ENCODE measurements at places on chromosomes 6 and 20. TPM values are rescaled to one million over a fixed set of nuclear protein-coding genes. Genes with fewer than 3 reads are reported as not detected.

VNN1 gene
- not detected for total RNA-seq

MYO6 gene
- 10.7 TPM for total RNA-seq

DOK5 gene
- total RNA-seq, result 2.1 TPM

TSBP1 gene
- total RNA-seq, result not detected

GPX5 gene
- not detected for total RNA-seq

TFAP2D gene
- not detected for total RNA-seq

SLC32A1 gene
- not detected for total RNA-seq

MC3R gene
- not detected for total RNA-seq

NHSL1 gene
- 15.1 TPM for total RNA-seq

DEFB132 gene
- not detected for total RNA-seq

ZNF184 gene
- total RNA-seq, result 6.6 TPM

TMEM244 gene
- total RNA-seq, result not detected

HLA-DRB5 gene
- total RNA-seq, result not detected

DCDC2 gene
- not detected for total RNA-seq

SIRPA gene
- total RNA-seq, result 26.3 TPM

RPS10 gene
- total RNA-seq, result 3,746 TPM

OOEP gene
- total RNA-seq, result not detected

TMEM170B gene
- 1.0 TPM for total RNA-seq

LKAAEAR1 gene
- not detected for total RNA-seq

TREM2 gene
- total RNA-seq, result not detected

EYA4 gene
- 10.3 TPM for total RNA-seq

HSPA12B gene
- total RNA-seq, result 0.88 TPM

TMEM239 gene
- not detected for total RNA-seq
